H1 (cell line): ENCODE measurements at places on chromosomes 7 and 10.

- no peak for DNase-seq
Measured at GRCh38 chr7:13988065-13988464, 1.4 kb downstream of the ETV1 start.

GRCh38 chr7:155593461-155594162, 47.3 kb upstream of the CNPY1 start:
- no peak for DNase-seq

GRCh38 chr7:108090791-108091460, 39.2 kb downstream of the LAMB4 start:
- DNase-seq = no peak

GRCh38 chr10:21715531-21716195, 181.6 kb downstream of the MLLT10 start:
- no peak for DNase-seq

DNA sequence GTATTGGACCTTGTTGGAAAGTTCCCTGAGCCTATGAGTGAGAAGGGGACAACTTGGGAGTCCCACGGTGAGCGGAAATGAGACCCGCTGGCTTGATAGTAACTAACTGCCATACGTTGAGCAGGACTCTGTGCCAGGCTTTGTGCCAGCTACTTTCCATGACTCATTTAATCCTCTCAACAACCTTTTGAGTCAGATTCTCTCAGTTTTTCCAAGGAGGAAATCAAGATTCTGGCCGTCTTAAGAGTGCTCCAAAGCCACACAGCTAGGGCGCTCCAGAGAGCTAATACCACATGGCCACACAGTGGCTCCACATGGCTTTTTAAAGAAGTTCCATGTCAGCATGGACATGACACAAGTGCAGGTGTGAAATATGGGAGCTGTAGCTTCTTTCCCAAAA, 55.7 kb downstream of the NOD1 start:
- no peak for DNase-seq

GRCh38 chr10:125521721-125522680, 161.0 kb downstream of the TEX36 start:
- peak; percentile 96 for DNase-seq

- peak; percentile 93 for DNase-seq
Measured at GRCh38 chr10:118594392-118595063, 920 bp downstream of the PRLHR start.

DNA sequence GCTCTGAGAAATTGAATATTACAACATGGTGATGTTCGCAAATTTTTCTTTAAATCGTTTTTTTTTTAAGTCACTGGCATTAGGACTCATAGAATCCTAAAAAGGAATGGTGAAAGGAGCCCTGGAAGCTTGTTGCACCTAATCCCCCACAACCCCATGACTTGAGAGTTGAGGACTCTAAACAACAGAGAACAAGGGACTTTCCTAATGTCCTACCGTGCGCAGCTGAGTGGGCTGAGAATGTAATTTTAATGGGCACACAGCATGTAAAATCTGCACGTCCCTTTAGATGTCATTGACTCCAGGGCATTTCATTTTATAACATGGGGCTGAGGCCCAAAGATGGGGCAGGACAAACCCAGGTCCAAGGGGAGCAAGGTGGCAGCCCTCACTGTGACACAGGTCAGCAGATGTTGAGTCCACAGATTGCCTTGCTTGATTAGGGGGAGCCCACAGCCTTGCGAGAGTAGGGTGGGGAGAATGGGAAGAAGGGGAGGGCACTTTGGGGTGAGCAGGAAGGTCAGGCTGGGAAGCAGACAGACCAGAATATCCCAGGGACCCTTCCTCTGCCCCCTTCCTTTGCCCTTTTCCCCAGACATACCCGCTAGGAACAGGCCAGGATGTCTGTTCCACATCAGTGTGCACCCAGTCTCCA, 208.4 kb upstream of the ZMIZ1 start:
- DNase-seq = peak; percentile 19

GRCh38 chr10:67114945-67115344, 189.1 kb downstream of the LRRTM3 start:
- no peak for DNase-seq

- DNase-seq = no peak
Measured at GRCh38 chr10:48572414-48572813, 32.5 kb downstream of the ARHGAP22 start.

DNA sequence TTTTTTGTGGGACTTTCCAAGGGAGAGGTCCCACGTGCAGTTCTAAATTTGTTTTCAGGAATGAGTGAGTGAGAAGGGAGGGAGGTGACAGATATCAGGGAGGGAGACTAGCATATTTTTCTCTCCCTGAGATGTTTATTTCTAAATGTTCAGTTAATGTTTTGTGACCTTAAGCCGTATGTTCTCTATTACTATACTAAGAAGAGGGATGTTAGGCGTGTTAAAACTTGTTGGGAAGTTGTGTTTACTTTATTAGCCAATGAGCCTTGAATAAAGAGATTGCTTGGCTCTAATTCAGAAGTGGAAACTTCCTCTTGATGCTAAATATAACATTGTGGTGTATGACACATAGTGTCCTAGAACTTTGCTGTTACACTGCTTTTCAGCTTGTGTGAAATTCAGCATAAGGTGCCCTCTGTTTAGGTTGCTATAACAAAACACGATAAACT, 37.3 kb downstream of the DNAH11 start:
- DNase-seq = no peak

DNA sequence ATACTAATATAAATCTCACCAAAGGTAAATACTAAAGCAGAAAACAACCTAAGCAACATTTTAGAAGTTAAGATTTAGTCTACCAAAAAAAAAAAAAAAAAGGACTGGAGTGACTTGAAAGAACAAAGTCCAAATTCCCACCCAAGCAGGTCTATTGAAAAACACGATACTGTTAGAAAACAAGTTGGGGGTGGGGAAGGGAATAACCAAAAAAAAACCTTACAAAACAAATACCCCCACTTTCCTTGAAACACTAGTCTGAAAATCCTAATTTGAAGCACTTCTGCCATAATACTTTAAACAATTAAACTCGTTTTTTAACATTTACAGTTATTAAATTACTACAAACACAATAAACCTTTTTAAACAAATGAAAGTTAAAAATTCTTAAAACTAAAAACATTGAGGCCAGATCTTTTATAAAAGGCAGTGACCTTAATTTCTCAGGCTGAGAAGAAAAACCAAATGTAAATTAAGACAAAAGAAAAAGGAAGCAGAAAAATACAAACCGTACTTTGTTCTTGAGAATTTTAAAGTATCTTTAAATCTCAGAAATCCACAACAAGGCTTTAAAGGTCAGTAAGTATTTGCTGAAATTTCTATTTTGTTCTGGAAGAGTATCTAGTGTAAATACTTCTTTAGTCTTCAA, 135.1 kb downstream of the NRBF2 start:
- no peak for DNase-seq

DNA sequence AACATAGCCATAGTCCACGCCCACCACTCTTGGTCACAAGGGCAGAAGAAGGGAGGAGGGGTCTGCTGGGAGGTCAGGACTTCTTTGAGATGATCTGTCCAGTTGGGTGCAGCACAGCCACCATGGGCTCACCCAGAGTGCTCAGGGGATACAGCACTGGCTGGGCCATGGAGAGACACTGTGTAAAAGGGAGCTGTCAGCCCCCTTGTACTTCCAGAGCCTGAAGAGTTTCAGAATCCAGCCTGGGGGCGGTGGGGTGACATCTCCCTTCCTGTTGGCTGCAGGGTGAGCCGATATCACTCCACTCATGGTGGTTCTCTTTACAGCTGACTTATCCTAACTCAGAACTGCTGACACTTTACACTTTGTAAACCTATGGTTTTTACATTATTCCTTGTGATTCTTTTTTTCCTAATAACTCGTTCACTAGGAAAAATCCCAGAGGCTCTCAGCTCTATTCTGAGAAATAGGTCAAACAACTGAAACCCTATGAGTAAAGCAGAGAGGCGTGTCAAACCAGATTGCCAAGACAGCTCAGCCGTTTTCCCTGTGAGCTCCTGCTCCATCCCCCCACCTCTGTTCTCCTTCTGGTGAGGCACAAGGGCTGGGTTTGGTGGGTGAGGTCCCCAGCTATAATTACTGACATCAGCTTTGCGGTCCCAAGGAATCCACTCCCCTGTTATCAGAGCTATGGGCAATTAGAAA, 3.2 kb upstream of the MRPS24 start:
- DNase-seq = peak; percentile 50

DNA sequence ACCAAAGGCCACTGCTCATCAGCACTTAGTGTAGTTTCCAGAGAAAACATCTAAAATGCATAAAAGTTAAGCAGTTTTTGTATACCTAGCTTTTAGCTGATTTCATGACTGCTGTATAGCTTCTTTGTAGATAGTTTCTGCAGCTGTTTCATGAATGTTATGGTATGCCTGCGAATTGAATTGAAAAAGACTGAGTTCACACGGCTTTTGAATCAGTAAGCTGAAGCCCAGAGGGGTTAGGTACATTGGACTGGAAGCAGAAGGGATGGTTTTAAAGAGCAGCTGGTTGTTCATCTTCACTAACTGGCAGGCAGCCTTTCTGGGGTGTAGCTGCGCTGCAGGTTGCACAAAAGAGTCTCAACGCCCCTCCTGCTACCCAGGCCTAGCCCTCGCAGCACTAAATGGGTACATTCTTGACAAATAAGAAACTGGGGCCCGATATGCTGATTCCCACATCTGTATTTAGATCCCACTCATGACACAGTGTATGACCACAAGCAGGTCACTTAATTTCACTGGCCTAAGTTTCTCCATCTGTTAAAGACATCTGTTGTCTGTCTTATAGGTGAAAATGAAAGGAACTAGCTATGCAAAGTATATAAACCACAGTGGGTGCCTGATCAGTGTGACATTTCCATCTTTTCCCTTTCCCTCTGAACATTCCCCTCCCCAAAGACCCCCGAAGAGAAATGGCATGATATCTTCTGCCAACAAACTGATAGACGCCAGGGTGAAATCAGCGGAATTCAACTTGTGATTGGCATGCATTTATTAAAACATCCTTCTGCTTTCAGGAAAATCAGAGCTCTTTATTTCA, 85.9 kb upstream of the AGBL3 start:
- DNase-seq = no peak

DNA sequence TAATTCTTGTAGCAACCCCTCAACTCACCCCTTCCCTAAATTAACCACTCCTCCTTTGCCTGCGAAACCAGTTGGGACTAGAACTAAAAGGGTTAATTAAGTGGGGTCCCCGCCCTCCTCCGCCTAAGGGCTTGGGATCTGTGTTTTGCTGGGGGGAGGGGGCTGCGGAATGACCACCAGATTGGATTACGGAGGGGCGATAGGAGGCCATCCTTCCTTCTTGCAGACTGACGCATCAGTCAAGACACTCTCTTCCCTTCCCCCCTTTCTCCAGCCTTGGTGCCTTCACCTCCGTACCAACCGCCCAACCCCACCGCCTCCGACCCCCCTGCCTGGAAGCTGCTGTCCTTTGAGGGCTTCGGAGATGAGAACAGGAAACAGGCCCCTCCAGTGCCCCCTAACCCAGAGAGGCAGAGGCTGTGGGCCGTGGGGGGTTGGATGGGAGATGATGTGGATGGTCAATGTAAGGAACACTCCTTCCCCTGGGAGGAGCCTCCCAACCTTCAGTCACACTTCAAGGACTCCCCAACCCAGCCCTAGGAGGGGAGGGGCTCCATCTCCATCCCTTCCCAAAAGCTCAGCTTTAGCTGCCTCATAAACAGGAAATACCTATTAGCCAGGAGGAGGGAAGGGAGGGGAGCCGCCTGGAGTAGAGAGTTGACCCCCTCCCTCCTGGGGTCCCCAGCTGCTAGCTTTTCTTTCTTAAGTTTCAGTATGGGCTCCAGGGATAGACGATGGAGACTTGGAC, 997 bp upstream of the LDB1 start:
- peak; percentile 89 for DNase-seq

- DNase-seq = no peak
Measured at GRCh38 chr7:39002755-39003154, 25.0 kb downstream of the POU6F2 start.

GRCh38 chr7:676246-676971, 50.1 kb upstream of the DNAAF5 start:
- no peak for DNase-seq

DNA sequence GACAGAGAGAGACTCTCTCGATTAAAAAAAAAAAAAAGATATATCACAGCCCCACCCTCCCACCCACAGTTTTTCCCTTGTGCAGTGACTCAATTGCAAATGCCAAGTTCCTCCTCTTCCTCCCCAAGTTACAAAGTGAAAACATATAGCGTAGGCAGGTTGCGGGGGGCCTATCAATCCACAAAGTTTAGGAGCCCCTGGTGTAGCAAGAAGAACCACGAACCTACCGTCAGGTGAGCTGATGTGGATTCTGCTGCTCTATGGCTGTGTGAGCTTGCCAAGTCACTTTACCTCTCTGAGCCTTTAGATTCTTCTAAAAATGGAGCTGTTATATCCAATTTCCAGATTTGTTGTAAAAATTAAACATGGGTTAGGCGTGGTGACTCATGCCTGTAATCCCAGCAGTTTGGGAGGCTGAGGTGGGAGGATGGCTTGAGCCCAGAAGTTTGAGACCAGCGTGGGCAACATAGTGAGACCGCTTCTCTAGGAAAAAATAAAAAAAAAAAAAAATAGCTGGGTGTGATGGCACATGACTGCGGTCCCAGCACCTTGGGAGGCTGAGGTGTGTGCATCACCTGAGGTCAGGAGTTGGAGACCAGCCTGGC, 8.2 kb upstream of the RHBDD2 start:
- no peak for DNase-seq

DNA sequence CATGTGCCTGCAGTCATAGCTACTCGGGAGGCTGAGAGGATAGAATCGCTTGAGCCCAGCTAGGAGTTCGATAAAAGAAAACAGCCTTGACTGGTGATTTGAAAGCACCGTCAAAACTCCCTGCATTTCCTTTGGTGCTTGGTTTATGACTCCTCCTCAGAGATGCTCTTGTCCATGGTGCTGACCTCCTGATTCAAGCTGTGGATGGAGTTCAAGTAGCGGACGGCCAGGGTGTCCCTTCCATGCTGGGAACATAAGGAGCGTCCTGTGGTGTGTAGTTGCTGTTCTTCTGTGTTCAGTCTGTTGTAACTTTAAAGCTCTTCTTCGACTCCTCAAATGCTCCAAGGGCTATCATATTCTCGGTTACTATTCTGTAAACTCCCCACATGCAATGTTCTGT, 382.5 kb upstream of the KIAA1217 start:
- DNase-seq = peak; percentile 3
